ENCODE measurements at places on chromosomes 12 and 14. TPM values are rescaled to one million over a fixed set of nuclear protein-coding genes. Genes with fewer than 3 reads are reported as not detected.

Gene LALBA
- not detected for total RNA-seq

Gene PTGDR
- 0.21 TPM for total RNA-seq

Gene EID3
- 2.2 TPM for total RNA-seq

GRCh38 chr12:100164153-100164704, 21.6 kb upstream of the BLTP3B start:
- DNase-seq: no peak

GRCh38 chr12:117033382-117034221, 65.6 kb downstream of the TESC start:
- no peak for DNase-seq

DNA sequence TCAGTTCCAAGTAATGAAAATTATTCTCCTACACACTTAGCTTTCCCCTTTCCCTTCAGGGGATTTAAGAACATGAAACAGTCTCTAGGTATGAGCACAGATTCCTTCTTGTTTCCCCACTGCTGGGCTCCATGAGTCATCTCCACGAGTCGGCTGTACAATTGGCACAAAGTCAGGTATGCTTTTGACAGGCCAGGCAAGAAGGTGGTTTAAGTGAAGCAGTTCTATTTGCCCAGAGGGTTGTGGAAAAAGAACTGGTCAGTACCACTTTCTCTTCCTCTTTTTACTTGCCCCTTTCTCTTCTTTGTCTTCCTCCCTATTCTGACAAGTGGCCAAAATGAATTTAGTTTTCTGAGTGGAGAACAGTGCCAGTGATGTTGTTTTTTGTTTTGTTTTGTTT, 16.3 kb downstream of the DYNC1H1 start:
- DNase-seq: no peak

- no peak for DNase-seq
Measured at GRCh38 chr12:55060470-55060869, 40.7 kb downstream of the NEUROD4 start.

DNA sequence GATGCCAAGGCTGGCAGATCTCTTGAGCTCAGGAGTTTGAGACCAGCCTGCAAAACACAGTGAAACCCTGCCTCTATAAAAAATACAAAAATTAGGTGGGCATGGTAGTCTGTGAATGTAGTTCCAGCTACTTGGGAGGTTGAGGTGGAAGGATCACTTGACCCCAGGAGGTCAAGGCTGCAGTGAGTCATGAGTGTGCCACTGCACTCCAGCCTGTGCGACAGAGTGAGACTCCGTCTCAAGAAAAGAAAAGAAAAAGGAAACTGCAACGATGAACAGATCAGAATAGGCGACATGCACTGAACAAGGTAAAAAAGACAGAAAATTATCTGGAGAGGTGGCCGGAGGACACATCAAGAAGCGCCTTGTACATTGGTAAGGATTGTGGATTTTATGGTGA, 273.7 kb upstream of the AMIGO2 start:
- no peak for DNase-seq

Measured in H1 (cell line).